ENCODE measurements at places on chromosomes 5 and 9. TPM values are rescaled to one million over a fixed set of nuclear protein-coding genes. Genes with fewer than 3 reads are reported as not detected.

Gene CARD6
- total RNA-seq: 1.7 TPM

GRCh38 chr5:116621599-116621998 lies 47.0 kb upstream of the SEMA6A start:
- H3K27me3 ChIP-seq: peaks cover 15% of the 10 kb centered on the region
- no peaks in the 10 kb centered on the region for H3K4me1 ChIP-seq
- H3K36me3 ChIP-seq: peaks cover 3% of the 10 kb centered on the region
- DNase-seq: no peak
- no peak overlapping the region for H3K4me3 ChIP-seq

DNA sequence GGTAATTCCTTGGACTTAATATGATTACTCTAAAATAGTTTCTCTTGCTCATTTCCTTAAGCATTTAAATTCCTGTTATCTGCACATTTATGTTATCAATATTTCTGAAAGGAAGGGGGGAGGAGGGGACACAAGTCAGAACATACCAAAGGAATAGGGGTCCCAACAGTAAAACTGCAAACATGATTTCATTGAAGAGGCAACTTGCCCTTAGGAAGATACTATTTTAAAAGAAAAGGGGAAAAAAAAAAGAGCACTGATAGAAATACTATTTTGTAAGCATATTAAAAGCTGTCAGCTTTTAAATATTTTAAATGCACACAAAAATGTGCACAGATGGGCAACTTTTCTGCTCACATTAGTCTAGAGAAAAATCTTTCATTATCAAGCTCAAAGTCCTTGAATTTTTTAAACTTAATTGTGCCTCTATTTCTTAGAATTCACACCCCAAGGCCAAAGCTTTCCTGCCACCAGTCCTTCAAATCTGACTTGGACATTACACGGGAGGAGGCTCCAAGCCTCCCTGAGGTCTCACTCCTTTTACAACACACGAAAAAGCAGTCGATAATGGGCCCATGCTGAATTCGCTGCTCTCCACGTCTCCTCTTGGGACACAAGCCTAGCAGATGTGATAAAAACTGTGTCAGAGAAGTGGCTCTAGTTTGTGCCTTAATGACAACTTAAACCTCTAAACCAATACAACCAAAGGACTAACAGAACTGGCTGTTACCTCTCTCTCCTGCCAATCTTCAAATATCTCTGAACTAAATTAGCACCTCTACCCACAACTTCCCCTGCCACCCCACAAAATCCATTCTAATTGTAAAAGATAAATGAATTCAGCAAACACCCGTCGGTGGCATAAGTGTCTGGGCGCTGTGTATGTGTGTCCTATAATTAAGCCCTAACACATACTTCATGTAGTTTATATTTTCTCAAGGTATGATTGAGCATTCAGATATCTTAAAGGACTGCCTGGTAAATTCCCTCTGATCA lies 154.3 kb downstream of the DENND1A start:
- H3K27me3 ChIP-seq: no peaks in the 10 kb centered on the region
- H3K36me3 ChIP-seq: peaks cover 3% of the 10 kb centered on the region
- no peak overlapping the region for H3K27ac ChIP-seq
- peaks cover 11% of the 10 kb centered on the region for H3K4me1 ChIP-seq

DNA sequence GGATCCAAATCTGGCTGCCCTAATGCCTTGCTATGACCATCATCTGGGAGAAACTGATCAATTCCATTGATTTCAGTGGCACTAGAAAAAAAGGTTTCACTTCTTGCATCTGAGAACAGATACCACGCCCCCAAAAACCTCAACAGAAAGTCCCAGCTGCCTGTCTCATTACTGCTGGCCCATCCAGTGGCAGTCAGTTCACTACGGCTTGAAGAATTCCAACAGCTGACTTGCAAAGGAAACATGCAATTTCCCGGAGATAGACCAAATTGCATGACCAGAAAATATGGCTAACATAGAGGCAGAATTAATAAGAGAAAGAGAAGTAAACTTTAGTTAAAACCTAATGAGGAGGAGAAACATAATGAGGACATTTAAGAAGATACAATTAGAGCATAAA lies 48.6 kb downstream of the UGCG start:
- no peaks in the 10 kb centered on the region for H3K27me3 ChIP-seq
- peak overlapping the region; percentile 24 for H3K27ac ChIP-seq
- peak; percentile 10 for DNase-seq
- no peak overlapping the region for H3K4me3 ChIP-seq
- peaks cover 12% of the 10 kb centered on the region for H3K4me1 ChIP-seq

DNA sequence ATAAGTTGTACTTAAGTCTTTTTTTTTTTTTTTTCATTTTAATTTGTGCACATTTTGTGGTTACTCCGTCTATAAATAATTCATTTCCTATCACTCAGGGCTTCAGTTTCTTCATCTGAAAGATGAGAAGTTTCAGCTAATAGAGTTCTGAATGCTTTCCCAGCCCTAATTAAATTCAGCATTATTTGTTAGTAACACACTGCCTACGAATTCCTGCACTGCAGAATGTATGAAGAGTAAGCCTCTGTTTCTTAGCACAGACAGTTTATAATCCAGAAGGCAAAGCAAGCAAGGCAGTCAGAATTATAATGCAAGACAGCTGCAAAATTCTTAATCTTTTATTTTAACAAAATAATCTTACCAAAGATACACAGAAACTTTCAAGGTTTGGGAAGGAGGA lies 138.0 kb upstream of the GHR start:
- no peak overlapping the region for H3K4me3 ChIP-seq
- no peaks in the 10 kb centered on the region for H3K36me3 ChIP-seq
- H3K27ac ChIP-seq: no peak overlapping the region
- no peaks in the 10 kb centered on the region for H3K4me1 ChIP-seq
- no peak for DNase-seq

DNA sequence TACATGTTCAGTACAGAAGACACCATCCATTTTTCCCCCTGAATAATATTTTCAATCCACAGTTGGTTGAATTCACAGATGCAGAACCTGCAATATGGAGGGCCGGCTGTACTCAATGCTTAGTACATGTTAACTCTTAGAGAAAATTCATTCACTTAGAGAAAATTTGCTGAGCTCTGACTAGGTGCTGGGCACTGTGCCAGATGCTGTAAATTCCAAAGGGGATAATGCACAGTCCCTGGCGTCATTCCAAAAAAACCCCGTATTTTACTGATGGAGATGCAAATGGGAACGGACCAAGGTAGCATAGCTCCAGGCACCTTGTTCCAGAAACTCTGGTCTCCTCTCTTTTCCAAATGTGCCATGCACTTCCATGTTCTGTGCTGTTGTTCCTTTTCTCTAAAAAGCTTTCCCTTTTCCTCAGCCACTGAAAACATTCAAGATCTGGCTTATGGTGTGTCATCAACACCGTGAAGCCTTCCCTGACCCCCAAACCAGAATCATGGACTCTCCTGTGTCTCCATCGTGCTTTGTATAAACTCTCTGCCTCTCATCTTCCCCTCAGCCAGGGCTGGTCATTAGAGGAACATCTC lies 55.7 kb upstream of the COL15A1 start:
- DNase-seq: no peak
- H3K4me1 ChIP-seq: no peaks in the 10 kb centered on the region
- no peak overlapping the region for H3K4me3 ChIP-seq
- peaks cover 5% of the 10 kb centered on the region for H3K36me3 ChIP-seq

DNA sequence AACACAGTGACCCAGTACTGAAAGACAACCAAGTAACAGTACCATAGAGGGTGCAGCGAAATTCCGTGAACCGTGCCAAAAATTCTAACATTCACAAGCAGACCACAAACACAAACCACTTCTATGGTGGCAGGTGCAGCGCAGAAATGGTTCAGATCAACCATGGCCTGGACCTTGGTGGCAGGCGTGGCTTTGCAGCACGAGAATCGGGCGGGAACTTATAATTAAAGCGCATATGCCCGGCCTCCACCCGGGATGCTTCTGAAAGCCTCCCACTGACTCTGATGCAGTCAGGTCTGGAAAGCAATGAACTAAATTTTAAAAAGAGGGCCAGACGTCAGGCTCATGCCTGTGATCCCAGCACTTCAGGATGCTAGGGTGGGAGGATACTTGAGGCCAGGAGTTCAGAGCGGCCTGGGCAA lies 68.0 kb upstream of the TBC1D9B start:
- H3K27ac ChIP-seq: no peak overlapping the region
- no peak for DNase-seq
- peaks cover 4% of the 10 kb centered on the region for H3K4me1 ChIP-seq
- H3K27me3 ChIP-seq: no peaks in the 10 kb centered on the region
- no peak overlapping the region for H3K4me3 ChIP-seq
- peaks cover 10% of the 10 kb centered on the region for H3K36me3 ChIP-seq

DNA sequence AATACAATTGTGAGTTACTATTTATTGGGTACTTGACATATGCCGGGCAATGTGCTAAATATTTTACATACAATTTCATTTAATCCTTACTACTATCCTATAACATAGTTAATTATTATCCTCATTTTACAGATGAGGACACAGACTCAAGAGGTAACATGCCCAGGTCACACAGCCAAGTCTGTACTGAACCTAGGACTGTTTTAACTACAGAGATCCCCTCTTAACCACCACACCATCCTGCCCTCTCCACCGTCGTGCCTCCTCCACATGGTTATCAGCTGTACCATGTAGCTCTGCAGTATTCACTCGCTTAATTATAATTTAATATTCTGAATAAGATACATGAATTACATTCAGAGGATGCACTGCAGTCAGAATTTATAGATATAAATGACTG lies 5.3 kb downstream of the RAB14 start:
- peak overlapping the region; percentile 90 for H3K27ac ChIP-seq
- DNase-seq: no peak
- peak overlapping the region; percentile 57 for H3K4me3 ChIP-seq
- no peaks in the 10 kb centered on the region for H3K27me3 ChIP-seq

GRCh38 chr5:167688341-167689130 lies 602.9 kb upstream of the WWC1 start:
- H3K4me3 ChIP-seq: no peak overlapping the region
- no peaks in the 10 kb centered on the region for H3K36me3 ChIP-seq
- H3K27me3 ChIP-seq: no peaks in the 10 kb centered on the region
- H3K27ac ChIP-seq: no peak overlapping the region

GRCh38 chr9:34550016-34550680 lies 27.4 kb upstream of the ENHO start:
- H3K27me3 ChIP-seq: peaks cover 46% of the 10 kb centered on the region
- peaks cover 16% of the 10 kb centered on the region for H3K4me1 ChIP-seq
- peaks cover 4% of the 10 kb centered on the region for H3K36me3 ChIP-seq
- no peak overlapping the region for H3K27ac ChIP-seq

GRCh38 chr5:150458802-150459557 lies 9.4 kb upstream of the RPS14 start:
- H3K27ac ChIP-seq: no peak overlapping the region
- no peaks in the 10 kb centered on the region for H3K27me3 ChIP-seq
- peaks cover 3% of the 10 kb centered on the region for H3K36me3 ChIP-seq
- peak overlapping the region; percentile 39 for H3K4me3 ChIP-seq

DNA sequence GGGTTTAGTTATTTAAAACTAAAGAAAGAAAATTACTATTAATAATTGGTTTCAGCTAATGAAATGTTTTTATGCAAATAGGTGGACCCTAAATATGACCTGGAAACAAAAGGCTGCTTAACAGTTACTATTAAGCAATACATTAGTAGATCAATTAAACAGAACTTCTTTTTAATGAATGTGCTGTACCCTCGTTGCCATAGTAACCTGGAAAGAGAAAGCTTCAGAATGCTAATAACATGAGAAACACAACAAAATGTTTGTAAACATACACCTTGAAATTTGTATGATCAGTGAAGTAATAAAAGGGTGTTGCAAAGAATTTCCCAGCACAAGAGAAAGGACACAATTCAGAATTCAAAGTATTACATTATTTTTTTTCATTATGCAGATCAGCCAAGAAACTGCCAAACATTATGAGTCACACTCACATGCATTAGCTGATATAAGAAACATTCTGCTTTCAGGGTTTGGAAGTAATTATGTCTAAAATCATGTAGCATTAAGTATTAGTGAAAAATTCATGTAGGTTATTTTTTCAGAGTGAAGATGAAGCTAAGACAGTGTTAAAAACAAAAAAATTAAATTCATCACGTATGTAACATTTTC lies 348.3 kb downstream of the ISL1 start:
- H3K4me3 ChIP-seq: no peak overlapping the region
- H3K27me3 ChIP-seq: no peaks in the 10 kb centered on the region
- no peak overlapping the region for H3K27ac ChIP-seq
- DNase-seq: no peak
- no peaks in the 10 kb centered on the region for H3K4me1 ChIP-seq

- no peak for DNase-seq
- no peaks in the 10 kb centered on the region for H3K4me1 ChIP-seq
- H3K36me3 ChIP-seq: no peaks in the 10 kb centered on the region
- H3K27ac ChIP-seq: no peak overlapping the region
- no peak overlapping the region for H3K4me3 ChIP-seq
These were observed 431.4 kb upstream of the CCNG1 start for GRCh38 chr5:163005949-163006348.

- DNase-seq: no peak
- H3K27me3 ChIP-seq: peaks cover 59% of the 10 kb centered on the region
- no peak overlapping the region for H3K27ac ChIP-seq
- peaks cover 3% of the 10 kb centered on the region for H3K4me1 ChIP-seq
- H3K36me3 ChIP-seq: no peaks in the 10 kb centered on the region
- no peak overlapping the region for H3K4me3 ChIP-seq
These were observed 19.4 kb downstream of the S1PR3 start for GRCh38 chr9:89010526-89011111.

DNA sequence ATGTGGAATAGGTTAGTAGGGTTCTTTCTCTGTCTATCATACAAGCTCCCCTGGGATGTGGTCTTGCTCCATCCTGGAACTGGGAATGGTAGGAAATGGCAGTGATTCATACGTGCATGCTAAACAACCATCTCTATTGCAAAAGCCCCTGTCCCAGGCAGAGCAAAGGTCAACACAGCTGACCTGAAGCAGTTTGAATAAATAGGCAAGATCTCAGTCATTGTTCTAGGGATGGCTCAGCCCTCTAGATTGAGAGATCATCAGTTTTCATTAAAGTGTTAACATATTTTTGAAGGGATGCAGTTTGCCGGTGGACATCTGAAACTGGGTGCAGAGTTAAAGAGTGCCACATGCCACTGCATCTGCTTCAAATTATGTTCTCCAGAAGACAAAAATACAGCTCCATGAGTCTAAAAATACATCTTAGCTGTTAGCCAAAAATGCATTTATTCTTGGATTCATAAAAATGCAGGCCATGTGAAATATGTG lies 224.1 kb downstream of the ESM1 start:
- H3K27ac ChIP-seq: no peak overlapping the region
- H3K36me3 ChIP-seq: peaks cover 2% of the 10 kb centered on the region
- no peak for DNase-seq
- H3K4me1 ChIP-seq: peaks cover 12% of the 10 kb centered on the region
- no peaks in the 10 kb centered on the region for H3K27me3 ChIP-seq
- no peak overlapping the region for H3K4me3 ChIP-seq

Gene PCDHA12
- total RNA-seq: not detected

Gene ANKRD18B
- total RNA-seq: 1.5 TPM

Gene SNCB
- not detected for total RNA-seq
